ENCODE measurements at places on chromosomes 16 and 17.

- DNase-seq = no peak
Observed at GRCh38 chr16:77584205-77584859, 138.0 kb upstream of the NUDT7 start.

DNA sequence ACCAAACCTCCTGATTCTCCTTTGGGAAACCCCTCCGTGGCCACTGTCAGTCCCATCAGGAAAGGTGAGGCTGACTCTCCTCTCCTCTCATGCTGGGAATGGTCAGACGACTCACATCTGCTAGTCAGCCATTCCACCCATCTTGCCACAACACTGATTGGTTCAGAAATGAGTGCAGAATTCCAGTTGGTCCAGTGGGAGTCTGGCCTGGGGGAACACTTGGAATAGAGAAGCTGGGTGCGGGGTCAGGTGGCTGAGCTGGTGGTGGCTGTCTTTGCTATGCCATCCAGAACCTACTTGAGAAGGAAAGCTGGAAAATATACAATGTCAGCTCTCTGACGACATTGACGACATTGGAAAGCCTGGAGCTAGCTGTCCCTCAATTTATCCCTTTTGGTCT is 23.6 kb upstream of the PLLP start:
- DNase-seq = no peak

DNA sequence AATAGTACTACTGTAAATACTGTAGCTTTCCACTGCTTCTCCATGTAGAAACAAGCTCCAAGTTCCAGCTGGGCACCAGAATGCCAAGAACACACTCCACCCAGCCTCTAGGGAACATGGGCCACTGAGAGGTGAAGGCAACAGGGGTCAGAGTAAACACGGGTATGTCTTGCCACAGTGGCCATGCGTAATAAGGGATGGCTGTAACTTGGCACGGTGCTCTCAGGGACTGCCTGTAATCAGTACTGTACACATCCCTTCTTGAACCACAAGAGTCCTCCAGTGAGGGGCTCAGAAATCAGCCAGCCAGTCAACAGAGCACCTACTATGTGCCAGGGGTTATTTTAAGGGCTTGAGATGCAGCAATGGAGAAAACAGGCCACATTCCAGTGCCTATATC is 10.8 kb downstream of the LRRC59 start:
- no peak for DNase-seq

DNA sequence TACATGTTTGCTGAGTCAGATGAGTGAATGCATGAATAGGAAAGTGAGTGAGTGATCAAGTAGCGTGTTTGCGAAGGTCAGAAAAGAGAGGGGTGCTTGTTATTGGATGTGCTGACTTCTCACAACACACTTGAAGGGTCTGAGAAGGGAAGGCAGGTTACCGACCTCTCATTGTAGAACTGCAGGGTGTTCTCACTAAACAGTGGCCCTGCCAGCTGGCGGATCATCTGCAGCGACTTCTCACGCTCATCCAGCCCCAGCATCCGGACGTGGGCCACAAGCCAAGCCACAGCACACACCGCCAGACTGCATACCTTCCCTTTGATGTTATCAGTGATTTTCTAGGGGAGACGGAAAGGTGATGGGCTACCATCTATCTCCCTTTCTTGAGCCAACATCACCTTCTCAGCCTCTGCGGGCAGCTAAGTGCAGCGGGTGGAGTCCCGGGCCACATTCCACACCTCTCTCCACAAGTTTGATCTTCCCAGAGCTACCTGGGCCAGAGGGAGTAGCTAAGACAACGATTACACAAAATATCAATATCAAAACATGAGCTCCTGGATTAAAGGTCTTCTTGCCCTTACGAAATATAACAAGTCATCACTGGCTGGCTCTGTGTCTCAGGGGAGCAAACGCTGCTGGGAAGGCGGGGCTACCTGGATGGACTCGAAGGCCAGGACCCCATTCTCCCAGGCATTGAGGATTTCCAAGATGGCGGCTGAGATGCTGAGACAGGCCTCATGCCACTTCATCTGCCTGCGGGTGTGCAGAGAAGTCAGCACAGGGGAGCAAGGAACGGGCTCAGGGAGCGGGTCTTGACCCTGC is 11.0 kb downstream of the CSF3 start:
- DNase-seq = no peak

GRCh38 chr17:77214328-77214727 is 73.6 kb downstream of the SEC14L1 start:
- no peak for DNase-seq

GRCh38 chr17:77072670-77073069 is 68.1 kb upstream of the SEC14L1 start:
- DNase-seq = no peak

GRCh38 chr17:29572691-29573557 is 4.4 kb downstream of the TP53I13 start:
- DNase-seq = no peak

GRCh38 chr17:8100111-8100510 is 12.6 kb upstream of the ALOX12B start:
- no peak for DNase-seq

DNA sequence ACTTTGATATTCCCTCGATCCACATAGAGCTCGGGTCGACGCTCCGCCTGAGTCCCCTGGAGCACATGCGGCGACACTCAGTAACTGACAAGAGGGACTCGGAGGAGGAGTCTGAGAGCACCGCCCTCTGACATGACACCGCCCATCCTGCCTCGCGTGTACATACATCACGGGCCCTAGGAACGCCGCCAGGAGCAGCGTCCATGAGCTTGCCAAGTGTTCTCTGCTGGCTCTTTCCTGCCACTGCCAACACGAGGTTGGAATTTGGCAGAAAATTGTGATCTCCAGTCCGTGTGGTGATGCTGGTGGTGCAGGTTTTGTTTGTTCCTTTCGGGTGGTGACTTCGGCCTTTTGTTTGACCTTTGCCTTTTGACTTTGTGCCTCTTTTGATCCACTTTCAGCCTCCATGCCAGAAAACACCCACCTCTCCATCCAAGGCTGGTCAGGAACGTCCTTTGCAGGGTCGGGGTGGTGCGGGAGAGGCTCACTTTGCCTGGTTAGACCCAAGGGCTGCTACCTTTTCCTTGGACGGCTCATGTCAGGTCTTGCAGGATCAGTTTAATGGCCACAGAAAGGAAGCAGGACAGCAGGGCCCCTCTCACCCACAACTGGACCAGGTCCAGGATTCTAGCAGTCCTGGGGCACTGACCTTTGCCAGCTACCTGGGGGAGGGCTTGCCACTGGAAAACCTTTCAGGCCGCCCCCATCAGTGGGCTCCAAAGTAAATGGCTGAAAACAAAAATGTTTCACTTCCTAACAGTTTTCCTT is 27.6 kb downstream of the ELAC2 start:
- DNase-seq = no peak

DNA sequence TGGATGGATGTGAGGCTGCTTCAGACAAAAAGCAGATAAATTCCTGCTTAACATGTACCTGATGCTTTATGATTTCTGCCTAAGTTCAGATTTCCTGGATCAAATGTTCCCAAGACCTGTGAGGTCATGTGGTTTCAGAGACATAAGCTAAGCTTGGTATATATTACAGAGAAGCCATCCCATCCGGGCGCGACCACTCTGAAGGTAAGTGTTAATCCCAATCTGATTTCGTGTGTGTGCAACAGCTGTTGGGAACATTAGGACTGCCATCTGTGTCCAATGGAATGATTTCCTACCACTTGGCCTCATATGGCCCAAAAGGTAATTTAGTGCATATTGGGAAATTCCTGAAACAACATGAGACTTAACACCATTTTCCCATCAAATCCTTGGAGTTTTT is 199.1 kb downstream of the HS3ST3B1 start:
- DNase-seq = no peak

- no peak for DNase-seq
Observed at GRCh38 chr17:9037736-9038135, 16.4 kb downstream of the NTN1 start.

DNA sequence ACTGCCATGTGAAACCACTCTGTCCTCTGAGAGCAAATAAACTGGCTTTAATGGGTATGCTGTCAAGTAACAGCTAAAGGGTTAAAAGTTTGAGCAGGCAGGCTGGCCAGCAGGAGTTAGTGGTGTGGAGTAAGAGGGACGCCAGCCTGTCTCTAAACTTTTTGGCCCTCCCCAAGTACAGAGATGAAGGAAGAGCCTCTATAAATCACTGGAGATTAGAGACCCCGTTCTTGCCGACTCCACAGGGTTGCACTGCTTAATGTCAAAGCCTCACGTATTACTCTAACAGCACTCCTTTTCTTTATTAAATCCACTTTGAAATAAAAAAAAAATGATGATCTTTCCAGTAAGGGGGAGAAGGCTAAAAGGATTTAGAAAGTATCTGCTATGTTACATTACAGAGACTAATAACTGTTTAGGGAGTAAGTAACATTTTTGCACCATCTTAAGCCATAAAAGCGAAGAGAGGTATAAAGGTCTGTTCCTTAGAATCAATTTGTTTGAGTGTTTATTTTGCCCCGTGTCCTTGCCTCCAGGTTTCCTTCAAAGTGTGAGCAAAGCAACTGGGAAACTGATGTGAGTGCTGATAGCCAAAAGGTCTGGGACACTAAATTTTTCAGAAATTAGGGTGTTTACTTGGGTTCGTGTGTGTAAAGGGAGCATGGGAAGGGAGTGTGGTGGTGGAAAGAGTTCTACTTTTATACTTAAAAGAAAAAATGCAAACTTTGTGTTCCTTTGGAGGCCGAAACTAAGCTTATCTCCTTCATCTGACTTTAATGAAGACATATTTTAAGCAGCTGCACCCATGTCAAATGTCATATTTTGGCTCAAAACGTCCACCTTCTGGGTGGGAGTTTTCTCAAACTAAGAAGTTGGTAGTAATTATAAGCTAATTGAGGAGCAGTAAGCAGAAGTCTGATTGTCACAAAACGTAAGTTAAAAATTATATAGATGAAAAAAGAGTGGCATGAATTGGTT is 109.9 kb upstream of the TBX2 start:
- no peak for DNase-seq

GRCh38 chr17:47852113-47852949 is 1.4 kb upstream of the SP6 start:
- DNase-seq = no peak

DNA sequence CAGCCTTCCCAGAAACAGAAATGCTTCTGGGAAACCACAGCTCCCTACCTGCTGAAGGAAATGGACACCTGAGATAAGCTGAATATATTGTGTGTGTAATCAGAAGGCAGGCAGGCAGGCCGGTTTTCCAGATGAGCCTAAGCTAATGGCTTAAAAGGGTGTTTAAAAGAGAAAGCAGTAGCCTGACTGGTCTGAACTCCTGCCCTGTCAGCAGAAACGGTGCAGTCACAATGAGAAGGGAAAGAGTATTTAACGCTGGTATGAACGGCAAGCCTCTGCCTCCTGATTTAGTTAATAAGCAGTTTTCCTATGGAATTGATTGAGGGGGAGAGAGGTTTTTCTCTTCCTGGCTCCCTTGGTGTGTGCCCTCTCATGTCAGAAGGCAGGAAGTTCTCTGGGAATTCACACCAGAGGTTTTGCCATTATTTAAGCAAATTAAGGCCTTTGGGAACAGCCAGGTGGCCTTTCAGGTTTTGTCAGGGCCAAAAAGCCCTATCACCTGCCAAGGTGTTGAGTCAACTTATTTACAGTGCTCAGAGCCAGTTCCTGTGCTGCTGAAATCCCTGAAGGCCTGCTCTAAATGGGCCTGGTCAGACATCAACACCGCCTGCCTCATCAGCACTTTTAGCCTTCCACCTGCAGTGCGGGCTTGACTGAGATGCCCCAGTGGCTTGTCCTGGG is 41.6 kb downstream of the CDH1 start:
- no peak for DNase-seq

GRCh38 chr16:15538507-15538906 is 104.1 kb downstream of the BMERB1 start:
- DNase-seq = no peak

- DNase-seq = no peak
Observed at GRCh38 chr17:44122816-44123355, 555 bp downstream of the HDAC5 start.

GRCh38 chr16:50555269-50555875 is 7.2 kb downstream of the NKD1 start:
- no peak for DNase-seq

- no peak for DNase-seq
Observed at GRCh38 chr17:82893779-82894178, 54.0 kb upstream of the ZNF750 start.

DNA sequence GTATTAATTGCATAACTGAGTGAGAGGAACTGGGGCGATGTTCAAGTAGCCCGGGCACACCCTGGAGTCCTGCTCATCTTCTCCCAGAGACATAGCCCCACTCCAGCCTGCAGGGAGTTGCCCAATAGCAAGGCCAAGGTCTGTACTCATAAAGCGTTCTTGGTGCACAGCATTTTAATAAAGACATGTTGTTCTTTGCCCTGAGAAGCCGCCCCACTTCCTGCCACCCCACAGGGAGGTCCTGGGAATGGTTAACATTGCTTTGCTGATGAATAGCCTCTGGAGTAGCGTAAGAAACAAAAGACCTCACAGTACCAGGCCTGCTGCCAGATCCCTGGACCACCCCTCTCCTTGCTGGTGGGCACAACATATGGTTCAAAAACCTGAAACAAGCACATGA is 21.6 kb upstream of the CDH1 start:
- DNase-seq = no peak

GRCh38 chr17:50276588-50277356 is 2.5 kb downstream of the TMEM92 start:
- no peak for DNase-seq

DNA sequence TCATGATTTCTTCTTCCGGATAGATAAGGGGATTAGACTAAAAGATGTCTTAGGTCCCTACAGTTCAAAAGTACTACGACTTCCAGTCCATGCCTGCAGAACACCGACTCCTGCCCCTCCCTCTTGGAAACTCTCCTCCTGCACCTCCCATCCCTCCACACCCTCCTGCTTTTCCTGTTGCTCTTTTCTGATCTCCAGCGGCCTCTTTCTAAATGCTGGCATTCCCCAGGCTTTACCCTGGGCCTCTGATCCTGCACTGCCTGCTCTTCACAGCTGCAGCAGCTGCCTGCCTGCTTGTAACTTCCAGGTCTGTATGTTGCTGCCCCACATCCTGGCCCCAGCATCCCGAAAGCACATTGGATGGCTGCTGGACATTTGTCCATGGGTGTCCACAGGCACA is 154.2 kb downstream of the KCNJ12 start:
- no peak for DNase-seq

- DNase-seq = no peak
Observed at GRCh38 chr17:6497496-6498221, 53.4 kb downstream of the PIMREG start.

- no peak for DNase-seq
Observed at GRCh38 chr16:67542464-67542863, 13.8 kb downstream of the RIPOR1 start.

GRCh38 chr17:60720763-60721531 is 43.3 kb downstream of the BCAS3 start:
- no peak for DNase-seq

- no peak for DNase-seq
Observed at GRCh38 chr17:60154616-60155426, 5.0 kb downstream of the CA4 start.

GRCh38 chr16:86566601-86566965 is at the start of gene FOXC2:
TSS of gene FOXC2 (plus strand) at chr16:86566829. CDS start at chr16:86567336, 507 bp downstream.
- no peak for DNase-seq
